ENCODE measurements at places on chromosomes 3 and 15.

GRCh38 chr15:76376029-76376428, 39.5 kb downstream of the ISL2 start:
- DNase-seq = no peak

DNA sequence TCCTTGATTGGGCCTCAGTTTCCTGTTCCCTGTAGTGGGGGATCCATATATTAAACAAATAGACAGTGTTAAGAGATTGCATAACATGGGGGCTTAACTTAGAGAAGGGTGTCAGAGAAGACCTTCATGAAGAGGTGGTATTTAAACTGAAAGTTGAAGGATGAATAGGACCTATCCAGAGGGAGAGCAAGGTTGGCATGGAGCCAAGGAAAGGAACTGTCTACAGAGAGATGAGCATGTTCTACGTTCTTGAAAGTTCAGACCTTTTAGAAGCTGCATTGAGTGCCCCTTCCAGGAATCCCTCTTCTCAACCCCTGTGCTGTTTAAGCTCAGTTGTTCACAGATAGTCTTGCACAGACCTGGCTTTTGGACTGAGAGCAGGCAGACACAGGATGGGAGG, 2.4 kb downstream of the HTD2 start:
- DNase-seq = no peak

DNA sequence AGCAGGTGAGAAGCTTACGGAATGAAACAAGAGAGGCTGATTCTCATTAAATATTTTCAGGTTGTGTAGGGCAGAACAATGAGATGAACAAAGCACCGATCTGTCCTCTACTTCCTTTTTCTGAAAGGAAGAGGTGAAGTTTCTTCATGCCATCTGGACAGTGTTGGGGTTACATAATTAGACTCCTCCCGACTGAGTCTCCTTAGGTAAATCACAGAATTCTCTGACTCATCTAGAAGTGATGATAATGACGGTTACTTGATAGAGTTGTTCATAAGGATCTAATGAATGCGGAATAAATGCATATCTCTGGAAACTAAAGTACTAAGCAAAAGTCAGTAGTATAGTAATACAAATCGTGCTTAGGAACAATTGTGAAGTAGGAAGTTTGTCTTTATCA, 21.2 kb downstream of the CRTC3 start:
- no peak for DNase-seq

- no peak for DNase-seq
Observed at GRCh38 chr3:170054204-170054603, 16.4 kb downstream of the GPR160 start.

DNA sequence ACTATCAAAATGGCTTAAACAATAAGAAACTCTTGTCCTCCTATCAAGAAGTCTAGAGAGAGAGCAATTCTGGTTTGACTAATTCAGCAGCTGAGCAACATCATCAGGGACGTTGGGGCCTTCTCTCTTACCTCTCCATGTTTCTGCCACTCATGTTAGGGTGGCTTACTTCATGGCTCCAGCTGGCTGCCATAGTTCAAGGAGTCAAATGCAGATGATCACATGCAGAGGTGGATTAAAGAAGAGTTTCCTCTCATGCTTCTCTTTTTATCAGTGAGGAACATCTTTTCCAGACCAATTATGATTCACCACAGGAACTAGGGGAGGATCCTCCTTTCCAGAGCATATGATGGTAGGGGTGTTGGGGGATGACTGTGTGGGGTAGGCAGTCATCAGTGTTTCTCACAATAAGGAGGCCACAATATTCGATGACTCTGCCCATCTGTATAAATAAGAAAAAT, 45.5 kb downstream of the NEK11 start:
- no peak for DNase-seq

DNA sequence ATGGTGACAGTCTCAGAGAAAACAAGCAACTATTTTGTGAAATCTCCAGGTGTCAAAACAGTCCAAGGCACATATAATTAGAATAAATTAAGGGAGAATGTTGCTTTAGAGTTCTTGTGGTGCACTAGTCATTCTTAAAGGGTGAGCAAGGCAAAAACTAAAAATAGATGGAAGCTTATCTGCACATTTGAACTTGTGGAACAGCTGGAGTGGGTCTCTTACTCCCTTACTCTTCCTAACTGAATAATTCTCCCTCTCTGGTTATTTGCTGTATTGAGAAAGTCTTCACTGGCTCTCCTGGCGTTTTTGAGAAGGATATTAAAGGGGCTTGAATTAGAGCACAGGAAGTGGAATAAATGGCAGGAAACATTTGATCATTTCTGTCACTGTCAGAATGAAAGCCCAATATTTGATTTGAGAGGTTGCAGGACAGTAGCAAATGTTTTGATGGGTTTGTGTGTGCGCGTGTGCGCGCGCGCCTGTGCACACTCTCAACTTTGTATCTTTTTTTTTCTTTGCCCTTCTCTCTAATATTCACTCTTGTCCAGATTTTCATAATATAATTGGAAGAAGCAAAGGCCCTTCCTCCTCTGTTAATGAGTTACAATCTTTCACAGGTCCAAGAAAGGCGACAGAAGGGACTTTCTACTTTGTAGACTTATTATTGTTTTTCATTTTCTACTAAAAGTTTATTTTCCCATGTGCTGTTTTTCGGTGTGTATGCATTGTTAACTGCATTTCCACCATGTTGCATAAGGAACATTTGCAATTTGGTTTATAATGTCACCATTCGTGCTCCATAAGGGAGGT, 40.9 kb downstream of the AKAP13 start:
- DNase-seq = no peak

DNA sequence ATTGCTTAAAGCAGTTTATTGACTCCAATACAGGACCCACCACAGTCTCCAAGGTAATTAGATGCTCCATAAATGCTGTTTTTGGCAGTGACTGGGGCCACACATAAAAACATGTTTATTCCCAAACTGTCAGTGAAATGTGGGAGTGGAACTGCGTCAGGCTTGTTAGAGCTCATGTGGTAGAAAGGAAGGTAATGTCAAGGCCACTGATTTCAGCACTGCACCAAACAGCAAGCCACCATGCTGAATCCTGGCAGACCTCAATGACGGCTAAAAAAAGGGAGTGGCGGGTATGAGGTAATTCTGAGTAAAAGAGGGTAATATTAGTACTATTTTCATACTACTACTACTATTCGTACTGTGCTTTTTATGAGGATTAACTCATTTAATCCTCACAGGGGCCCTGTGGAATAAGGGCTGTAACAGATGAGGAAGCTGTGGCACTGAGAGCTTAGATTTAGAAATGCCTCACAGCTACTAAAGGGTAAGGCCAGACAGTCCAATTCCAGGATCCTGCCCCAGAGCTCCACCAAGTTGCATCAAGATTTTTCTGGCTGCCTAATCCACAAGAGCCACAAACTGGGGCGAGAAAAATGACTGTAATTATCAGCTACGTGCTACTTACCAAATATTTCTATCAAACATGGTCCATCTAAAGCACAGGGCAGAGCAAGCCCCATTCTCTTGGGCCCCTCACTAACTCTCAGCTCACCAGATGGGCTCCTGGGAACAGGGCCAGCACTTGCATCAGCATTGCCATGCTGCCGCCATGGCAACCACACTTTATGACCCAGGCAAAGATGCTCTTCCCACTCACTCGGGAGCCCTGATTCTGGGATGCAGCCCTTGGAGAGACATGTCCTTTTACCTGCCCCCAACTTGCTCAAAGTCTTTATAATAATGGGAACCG, 83.6 kb upstream of the SPATA12 start:
- no peak for DNase-seq

- no peak for DNase-seq
Observed at GRCh38 chr3:194446172-194446571, 40.6 kb downstream of the ATP13A3 start.
